ENCODE measurements at places on chromosomes 6 and 20.

DNA sequence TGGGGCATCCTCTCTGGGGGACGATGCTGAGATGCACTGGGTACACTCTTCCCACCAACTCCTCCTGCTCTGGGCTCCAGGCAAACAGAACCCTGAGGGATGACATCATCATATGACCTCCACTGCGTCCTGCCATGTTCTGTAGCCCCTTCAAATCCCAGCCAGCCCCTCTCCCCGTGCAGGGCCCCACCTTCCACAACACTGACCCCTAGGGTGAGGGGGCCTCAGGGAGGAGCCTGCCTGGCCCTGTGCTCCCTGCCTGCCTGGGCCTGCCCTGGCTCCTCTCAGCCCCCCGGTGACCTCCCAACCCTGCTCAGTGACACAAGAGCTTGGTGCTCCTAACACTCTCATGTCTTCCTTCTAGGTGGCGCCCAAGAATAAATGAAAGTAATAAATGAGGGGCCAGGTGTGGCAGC, 9.6 kb upstream of the SPDEF start:
- DNase-seq, result no peak

- no peak for DNase-seq
These were observed 631 bp downstream of the MDGA1 start for GRCh38 chr6:37696841-37697662.

DNA sequence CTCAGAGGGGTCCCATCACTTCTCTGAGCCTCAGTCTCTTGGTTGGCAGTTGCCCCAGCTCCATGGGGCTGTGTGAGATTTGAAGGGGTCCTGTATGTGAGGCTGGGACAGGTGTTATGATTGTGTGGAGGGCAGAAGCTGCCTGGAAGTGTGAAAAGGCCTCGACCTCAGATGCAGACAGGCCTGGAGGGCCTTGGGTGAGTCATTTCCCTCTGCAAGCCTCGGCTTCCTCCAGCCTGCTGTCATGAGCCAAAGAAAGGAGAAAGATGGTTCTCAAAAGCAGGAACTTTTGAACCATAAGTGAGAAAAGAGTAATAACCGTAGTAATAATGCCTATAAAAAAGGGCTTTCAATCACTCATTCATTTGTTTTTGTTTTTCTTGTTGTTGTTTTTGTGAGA, 37.5 kb downstream of the SNAI1 start:
- no peak for DNase-seq

- DNase-seq, result no peak
These were observed 88.9 kb upstream of the OGFRL1 start for GRCh38 chr6:71199736-71200135.

DNA sequence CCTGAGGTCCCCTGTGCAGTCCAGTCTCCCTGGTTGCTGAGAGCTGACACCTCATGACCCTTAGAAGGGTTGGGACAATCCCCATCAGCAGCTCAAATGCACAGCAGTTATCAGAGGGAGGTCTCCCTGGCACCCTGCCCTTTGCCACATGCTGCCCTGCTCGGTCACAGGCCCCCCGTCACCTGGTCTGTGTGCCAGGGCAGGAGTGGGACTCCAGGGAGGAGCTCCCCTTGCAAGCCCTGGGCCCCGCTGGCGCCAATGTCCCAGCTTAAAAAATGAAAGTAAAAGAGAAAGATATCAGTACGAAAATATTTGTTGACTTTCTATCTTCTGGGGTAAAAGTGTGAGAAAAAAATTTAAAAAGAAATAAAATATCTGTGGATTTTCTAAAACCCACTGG, 68.1 kb upstream of the SLC22A16 start:
- DNase-seq, result no peak

GRCh38 chr6:26249957-26250697, 114.9 kb upstream of the BTN3A2 start:
- peak; percentile 84 for DNase-seq

GRCh38 chr20:17992847-17993513, 24.2 kb downstream of the MGME1 start:
- no peak for DNase-seq

- peak; percentile 38 for DNase-seq
These were observed 9.0 kb upstream of the GRM4 start for GRCh38 chr6:34154668-34155447.

DNA sequence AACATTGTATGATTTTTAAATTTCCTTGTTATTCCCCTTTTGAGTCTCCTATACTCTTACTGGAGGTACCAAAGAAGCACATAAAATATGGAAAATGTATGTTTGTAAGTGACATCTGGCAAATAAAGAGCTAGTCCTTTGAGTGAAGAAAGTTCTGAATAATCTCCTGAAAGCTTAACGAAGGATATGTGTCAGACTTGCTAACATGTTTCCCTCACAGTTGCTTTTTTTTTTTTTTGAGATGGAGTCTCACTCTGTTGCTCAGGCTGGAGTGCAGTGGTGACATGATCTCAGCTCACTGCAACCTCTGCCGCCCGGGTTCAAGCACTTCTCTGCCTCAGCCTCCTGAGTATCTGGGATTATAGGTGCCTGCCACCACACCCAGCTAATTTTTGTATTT, 63.6 kb downstream of the STK4 start:
- no peak for DNase-seq

DNA sequence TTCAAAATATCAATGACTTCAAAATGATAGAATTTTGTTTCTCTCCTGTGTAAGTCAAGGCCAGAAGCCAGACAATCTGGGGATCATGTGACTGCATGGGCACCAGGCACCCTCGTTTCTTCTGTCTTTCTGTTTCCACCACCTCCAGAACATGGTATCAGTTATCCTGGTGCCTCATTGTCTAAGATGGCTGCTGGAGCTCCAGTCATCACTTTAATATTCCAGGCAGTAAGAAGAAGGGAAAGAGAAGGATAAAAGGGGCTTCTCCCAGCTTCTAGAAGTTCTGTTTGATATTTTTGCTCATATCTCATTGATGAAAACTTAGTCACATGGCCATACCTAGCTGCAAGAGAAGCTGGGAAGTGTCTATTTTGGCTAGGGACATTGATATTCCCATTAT, 25.7 kb downstream of the ZNF341 start:
- no peak for DNase-seq

GRCh38 chr6:121413879-121414278, 21.6 kb upstream of the GJA1 start:
- DNase-seq, result no peak

GRCh38 chr20:34771680-34772081, 53.8 kb downstream of the NCOA6 start:
- DNase-seq, result no peak

GRCh38 chr6:92399911-92400310, 1019.4 kb downstream of the EPHA7 start:
- no peak for DNase-seq

DNA sequence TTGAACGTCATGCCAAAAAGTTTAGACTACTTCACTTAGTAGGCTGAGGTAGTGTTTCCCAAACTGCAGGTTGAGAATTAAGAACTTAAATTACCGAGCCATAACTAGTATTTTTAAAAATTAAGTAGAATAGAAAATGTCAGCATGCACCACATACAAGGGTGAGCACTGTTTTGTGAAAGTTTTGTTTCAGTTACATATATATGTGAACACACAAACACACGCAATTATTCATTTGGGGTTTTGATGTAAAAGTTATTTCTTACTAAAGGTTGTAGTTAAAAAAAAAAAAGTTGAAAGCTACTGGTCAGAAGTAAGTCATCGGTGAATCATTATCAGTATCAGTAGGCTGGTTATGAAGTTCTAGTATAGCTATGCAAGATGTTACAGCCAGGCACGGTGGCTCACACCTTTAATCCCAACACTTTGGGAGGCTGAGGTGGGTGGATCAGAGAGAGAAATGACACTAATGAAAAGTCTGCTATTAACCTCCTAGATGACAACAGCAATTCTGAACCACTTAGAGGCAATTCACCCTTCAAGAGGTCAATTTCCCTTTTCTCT, 24.1 kb downstream of the FASTKD5 start:
- DNase-seq, result no peak

- DNase-seq, result no peak
These were observed 18.1 kb downstream of the BPI start for GRCh38 chr20:38321959-38322598.

GRCh38 chr6:36867471-36868224, 7.0 kb downstream of the PPIL1 start:
- no peak for DNase-seq

GRCh38 chr20:10855778-10856177, 182.0 kb upstream of the JAG1 start:
- DNase-seq, result no peak

DNA sequence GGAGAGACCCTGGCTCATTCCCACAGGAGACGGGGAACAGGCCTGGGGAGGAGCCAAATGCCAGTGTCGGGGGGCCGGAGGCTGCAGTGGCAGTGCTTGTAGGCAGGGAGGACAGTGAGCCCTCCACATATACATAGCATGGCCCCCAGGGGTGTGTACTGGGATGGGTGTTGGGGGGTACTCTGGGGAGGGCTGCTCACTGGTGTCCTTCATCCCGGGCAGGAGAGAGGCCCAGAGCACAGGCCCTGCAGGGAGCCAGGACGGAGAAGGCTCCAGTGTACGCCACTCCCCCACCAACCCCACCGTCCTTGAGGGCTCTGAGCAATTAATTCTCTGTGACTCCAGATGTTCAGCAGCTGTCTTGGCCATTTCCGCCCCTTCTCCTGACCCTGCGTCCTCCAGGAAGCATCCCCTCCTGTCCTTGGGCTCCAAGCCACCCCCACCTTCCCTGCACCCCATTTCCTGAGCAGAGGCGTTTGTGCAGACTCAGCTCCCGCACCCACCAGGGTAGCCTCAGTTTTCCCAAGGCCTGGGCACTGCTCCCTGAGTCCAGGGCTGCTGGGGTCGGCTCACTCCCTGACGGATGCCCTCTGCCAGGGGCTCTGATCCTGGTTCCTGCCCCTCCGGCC, 3.4 kb upstream of the ABHD16B start:
- DNase-seq, result no peak

DNA sequence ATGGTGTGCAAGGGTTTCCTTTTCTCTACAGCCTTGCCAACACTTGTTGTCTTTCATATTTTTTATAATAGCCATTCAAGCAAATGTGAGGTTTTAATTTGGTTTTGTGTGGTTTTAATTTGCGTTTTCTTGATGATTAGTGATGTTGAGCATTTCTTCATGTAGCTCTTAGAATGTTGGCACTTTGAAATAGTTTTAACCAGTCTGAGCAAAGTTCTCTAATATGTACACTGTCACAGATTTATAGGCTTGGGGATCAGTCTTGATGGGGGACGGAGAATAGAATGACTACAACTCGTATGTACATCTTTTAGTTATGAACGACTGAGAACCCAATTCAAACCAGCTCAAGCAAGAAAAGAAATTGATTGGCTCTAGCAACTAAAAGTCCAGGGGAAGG, 1003.1 kb downstream of the KIF16B start:
- DNase-seq, result no peak

DNA sequence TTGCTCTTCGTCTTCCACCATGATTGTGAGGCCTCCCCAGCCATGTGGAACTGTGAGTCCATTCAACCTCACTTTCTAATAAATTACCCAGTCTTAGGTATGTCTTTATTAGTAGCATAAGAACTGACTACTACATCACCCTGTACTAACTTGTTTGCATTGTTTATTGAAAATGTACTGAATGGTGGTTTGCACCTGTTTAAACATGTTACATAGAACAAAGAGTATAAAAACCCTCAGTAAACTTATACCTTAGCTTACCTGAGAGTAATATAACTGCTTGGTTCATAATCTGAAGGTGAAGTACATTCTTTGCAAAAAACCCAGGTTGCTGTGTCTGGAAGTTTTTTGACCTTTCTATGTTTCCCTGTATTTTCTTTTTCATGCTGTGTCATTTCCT, 777.8 kb downstream of the TBC1D32 start:
- DNase-seq, result peak; percentile 75

GRCh38 chr6:46243754-46244153, 73.0 kb upstream of the ENPP5 start:
- DNase-seq, result no peak

DNA sequence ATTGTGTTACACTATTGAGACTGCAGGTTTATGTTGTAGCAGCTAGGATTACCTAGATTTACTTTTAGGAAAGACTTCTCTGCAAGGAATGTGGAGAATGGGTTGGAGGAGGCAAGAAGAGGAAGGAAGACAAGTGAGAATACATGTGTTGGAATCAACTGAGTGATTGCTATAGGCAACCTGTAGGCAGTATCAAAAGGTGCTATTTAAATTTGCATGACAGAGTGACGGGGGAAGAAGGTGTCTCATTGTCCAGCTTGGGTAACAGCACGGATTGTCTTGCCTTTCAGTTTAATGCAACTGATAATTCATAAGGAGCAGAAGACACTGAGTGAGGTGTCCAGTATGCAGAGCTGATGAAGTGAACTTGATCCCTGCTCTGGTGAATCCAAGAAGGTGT, 19.4 kb downstream of the SERPINB9 start:
- DNase-seq, result no peak

- no peak for DNase-seq
These were observed 771.7 kb upstream of the EYS start for GRCh38 chr6:66478705-66479104.

DNA sequence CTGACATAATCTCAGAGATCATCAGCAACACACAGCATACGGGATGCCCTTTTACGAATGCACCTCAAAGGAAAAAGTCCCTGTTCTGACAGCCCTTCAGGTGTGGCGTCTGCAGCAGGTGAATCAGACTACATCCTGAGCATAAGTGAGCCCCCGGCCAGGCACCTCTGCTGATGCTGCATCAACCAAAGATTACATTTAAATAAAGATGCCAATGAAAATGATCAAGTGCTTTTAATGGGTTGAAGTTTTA, 58.7 kb downstream of the INSM1 start:
- no peak for DNase-seq

GRCh38 chr6:150490586-150490985, 109.1 kb upstream of the PLEKHG1 start:
- no peak for DNase-seq

- DNase-seq, result no peak
These were observed 34.6 kb upstream of the PXDC1 start for GRCh38 chr6:3786141-3786540.

DNA sequence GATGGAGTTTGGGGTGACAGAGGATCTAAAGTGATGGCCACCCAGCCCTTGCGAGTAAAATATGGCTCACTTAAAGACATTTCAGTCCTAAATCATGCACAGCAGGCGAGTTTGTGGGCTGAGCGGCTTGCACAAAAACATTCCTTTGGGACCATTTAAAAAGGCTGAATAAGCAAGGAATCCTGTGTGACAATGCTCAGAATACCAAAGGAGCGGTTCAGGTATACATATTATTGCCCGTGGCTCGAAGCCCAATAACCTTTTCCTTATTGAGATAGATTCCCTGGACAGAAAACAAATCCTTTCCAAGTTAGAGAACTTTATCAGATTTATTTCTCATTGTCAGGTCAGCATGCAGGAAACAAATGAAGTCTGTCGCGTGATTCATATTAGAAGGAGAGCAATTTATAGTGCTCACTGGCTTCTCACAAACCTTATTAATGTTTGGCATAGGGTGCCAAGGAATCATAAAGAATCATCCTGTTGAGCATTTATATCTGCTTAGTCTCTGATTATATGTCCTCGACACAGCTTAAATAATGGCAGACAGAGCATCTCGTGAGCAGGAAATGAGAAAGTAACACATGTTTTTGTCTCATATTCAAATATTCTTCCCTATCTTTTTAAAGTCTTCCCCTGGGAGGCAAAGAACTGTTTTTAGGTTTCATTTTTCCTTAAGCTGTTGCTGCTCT, 121.3 kb downstream of the TRMT11 start:
- DNase-seq, result no peak

GRCh38 chr6:125948455-125948854, 8.1 kb upstream of the HINT3 start:
- DNase-seq, result no peak

GRCh38 chr20:57280221-57280620, 13.8 kb upstream of the BMP7 start:
- peak; percentile 42 for DNase-seq

- DNase-seq, result no peak
These were observed 60.0 kb downstream of the PRL start for GRCh38 chr6:22236626-22237414.

All from NCI-H774 (cell line).